Stimulated activated CD4-positive, alpha-beta T cell treated with anti-CD3 and anti-CD28 coated beads, Interleukin-4, amount 100 ng/mL, for 48 hours (primary cell): ENCODE measurements at places on chromosomes 1 and 21.

DNA sequence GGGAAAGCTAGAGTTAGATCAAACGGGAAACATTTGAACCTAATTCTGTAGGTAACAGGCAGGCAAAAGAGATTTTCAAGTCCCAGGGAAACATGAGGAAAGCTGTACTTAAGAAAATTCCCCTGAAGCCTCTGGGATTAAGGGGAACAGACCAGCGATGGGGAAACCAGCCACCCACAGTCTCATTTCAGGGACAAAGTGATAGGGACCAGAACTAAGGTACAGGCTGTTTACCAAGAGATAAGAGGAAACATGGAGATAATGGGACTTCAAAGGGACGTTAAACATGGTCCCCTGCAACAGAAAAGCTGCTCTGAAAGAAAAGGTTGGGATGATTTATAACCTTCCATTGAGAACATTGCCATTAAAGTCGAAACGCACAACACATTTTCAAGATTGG, 84.4 kb downstream of the NTPCR start:
- no peak for DNase-seq

DNA sequence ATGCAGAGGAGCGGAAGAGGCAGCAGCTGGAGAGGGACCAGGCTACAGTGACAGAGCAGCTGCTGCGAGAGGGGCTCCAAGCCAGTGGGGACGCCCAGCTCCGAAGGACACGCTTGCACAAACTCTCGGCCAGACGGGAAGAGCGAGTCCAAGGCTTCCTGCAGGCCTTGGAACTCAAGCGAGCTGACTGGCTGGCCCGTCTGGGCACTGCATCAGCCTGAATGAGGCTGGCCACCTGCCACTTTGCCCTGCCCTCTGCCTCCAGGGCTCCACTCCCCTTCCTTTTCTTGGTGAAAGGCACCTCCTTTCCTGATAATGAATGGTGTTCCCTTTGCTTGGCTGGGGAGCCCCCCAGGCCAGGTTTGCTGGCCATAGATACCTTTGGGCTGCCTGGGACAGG, 3.3 kb upstream of the HMGN2 start:
- DNase-seq: no peak

GRCh38 chr1:153633161-153633753, 609 bp upstream of the CHTOP start:
- no peak for DNase-seq

GRCh38 chr1:116824631-116825206, 70.5 kb downstream of the CD2 start:
- DNase-seq: no peak

DNA sequence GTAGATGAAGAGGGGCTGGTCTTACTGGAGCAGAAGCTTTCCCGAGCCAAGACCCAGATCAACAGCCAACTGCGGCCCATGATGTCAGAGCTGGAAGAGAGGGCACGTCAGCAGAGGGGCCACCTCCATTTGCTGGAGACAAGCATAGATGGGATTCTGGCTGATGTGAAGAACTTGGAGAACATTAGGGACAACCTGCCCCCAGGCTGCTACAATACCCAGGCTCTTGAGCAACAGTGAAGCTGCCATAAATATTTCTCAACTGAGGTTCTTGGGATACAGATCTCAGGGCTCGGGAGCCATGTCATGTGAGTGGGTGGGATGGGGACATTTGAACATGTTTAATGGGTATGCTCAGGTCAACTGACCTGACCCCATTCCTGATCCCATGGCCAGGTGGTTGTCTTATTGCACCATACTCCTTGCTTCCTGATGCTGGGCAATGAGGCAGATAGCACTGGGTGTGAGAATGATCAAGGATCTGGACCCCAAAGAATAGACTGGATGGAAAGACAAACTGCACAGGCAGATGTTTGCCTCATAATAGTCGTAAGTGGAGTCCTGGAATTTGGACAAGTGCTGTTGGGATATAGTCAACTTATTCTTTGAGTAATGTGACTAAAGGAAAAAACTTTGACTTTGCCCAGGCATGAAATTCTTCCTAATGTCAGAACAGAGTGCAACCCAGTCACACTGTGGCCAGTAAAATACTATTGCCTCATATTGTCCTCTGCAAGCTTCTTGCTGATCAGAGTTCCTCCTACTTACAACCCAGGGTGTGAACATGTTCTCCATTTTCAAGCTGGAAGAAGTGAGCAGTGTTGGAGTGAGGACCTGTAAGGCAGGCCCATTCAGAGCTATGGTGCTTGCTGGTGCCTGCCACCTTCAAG, 57.3 kb downstream of the LAMC2 start:
- DNase-seq: no peak

DNA sequence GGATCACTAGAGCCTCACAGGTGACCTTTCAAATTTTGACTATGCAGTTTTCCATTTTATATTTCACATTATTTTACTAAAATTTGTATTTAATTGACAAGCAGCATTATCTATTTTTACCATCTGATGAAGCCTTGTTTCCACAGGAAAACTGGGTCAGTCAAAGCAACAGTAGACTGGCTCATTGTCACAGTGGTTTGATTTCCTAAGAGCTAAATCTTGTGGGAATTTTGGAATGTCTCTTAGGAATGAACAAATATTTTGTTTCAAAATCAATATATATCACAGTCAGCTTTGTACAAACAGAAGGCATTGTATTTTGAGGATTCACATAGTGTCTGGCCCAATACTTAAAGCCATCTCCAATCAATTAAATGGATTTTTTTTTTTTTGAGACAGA, 152.6 kb upstream of the RNPC3 start:
- DNase-seq: no peak

DNA sequence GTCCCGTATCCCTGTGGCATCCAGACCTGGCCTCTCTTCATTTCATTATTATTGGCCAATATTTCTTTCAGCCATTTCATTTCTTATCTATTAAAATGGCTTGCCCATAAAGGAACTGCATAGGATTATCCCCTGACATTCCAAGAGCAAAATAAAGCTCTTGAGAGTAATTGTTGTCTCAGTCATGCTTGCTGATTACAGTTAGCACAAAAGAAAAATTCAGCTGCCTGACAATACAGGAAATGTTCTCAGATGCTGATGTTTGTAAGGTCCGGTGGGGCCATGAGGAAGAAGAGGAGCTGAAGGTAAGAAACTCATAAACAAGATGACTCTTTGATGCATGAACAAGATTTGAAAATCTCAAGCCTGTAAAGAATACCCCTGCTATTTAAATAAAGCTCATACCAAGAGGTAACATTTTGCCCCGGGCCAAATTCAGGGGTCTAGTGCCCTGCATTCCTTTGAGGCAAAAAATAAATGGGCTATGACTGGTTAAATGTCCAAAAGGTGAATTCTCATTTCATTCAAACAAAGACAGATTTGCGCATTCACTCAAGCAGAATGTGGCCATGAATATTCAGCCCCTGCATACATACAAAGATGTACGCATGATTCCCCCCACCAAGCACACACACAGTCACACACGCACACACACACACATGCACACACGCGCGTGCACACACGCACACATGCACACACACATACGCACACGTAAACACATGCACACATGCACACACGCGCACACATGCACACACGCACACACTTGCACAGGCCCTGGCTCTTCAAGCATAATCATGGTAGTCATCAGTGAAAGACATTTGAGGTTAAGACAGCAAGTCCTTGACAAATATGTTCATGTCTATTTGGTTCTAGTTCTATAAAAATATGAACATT, 44.8 kb downstream of the KCNJ15 start:
- no peak for DNase-seq

GRCh38 chr1:39894884-39895495, 6.7 kb downstream of the MYCL start:
- no peak for DNase-seq

DNA sequence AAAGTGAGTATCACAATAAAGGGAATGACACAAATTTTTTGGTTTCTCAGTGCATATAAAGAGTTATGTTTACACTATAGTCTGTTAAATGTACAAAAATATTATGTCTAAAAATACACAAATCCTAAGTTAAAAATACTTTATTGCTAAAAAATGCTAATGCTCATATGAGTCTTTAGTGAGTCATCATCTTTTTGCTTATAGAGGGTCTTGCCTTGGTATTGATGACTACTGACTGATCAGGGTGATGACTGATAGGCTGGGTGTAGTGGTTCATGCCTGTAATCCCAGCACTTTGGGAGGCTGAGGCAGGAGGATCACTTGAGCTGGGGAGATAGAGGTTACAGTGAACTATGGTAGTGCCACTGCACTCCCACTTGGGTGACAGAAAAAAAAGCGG, 12.9 kb upstream of the NUF2 start:
- DNase-seq: no peak

- no peak for DNase-seq
Observed at GRCh38 chr1:109677459-109677858, 9.6 kb downstream of the GSTM2 start.

- DNase-seq: no peak
Observed at GRCh38 chr21:36202726-36203602, 46.3 kb downstream of the DOP1B start.

GRCh38 chr21:35170244-35170643, 121.1 kb upstream of the RUNX1 start:
- DNase-seq: no peak

DNA sequence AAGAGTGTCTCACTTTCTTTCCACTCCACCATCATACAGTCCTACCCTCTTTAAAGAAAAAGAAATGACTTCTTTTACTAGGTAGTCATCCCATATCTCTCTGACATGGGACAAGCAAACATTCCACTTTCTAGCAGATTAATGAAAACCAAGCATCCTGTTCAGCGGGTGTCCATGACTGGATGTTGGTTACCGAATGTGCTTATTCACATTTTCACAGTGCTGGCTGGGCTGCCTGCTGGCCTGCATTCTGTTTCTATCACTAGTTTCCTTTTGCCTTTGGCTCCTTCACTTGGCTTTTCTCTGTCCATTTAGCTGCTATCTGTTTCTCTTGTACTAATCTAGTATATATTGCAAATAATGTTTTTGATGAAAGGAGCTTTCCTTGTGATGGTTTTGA, 598.4 kb downstream of the RWDD3 start:
- no peak for DNase-seq

- no peak for DNase-seq
Observed at GRCh38 chr1:61254634-61255357, 172.4 kb downstream of the NFIA start.

DNA sequence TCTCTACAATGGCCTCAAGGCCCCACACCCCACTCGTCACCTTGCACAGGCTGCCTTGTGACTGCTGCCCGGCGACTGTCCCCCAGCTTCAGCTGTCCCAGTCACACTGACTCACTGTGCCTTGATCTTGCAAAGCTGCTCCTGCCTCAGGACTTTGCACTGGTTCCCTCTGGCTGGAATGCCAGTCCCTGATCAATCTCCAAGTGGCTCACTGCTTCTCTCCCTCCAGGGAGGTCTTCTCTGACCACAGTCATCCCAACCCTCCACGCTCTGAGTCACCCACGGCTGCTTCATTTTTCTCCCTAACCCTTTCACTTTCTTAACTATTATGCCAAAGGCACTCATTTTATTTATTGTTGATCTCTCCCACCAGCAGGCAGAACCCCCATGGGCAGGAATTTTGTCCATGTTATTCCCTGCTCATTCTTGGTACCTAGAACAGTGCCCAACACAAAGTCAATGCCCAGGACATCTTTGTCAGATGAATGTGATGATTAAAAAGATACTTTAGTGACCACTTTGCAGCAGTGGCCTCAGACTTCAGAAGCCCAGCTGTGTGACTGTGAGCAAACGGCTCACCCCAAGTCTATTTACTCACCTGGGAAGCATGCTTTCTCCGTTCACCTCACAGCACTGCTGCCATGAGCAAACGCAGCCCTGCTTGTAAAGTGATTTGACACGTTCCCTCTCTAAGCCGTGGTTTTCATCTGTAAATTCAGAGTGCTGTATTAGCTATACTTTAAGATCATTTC, 53.4 kb downstream of the ZBTB18 start:
- DNase-seq: no peak

- no peak for DNase-seq
Observed at GRCh38 chr1:235291599-235292091, 36.3 kb downstream of the ARID4B start.

DNA sequence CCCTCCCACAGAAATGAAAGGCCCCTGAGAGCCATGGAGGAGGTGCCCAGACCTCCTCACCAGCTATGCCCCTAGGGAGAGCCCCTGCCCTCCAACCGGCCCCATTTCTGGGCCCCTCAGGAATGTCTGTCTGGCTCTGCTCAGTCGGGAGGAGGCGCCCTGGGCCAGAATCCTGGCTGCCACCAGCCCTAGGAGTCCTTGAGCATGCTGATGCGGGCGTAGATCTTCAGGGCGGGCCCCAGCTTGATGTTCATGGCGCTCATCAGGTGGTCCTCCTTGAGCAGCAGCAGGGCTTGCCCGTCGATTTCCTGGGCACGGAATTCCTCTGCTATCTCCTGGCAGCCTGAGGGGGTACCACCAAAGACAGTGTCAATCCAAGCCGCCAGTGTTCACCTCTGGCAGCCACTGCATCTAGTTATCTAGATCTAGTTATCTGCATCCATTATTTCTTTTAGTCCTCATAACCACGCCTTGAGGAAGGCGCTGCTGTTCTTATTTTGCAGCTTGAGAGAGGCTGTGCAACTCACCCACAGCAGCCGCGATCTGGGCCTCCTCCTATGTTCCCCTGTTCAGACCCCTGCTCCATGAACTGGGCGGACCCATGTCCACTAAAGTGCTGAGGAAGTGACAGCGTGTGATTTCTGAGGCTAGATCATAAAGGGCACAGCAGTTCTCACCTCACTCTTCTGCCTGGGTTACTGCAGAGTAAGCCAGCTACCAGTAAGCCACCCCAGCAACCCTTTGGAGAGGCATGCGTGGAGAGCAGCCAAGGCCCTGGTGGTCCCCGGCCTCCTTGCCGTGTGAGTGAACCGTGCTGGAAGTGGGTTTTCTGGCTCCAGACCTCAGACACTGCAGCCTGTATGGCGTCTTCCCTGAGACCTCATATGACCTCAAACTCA, 4.0 kb upstream of the A3GALT2 start:
- DNase-seq: no peak
